ENCODE measurements at places on chromosomes 16 and 17.

DNA sequence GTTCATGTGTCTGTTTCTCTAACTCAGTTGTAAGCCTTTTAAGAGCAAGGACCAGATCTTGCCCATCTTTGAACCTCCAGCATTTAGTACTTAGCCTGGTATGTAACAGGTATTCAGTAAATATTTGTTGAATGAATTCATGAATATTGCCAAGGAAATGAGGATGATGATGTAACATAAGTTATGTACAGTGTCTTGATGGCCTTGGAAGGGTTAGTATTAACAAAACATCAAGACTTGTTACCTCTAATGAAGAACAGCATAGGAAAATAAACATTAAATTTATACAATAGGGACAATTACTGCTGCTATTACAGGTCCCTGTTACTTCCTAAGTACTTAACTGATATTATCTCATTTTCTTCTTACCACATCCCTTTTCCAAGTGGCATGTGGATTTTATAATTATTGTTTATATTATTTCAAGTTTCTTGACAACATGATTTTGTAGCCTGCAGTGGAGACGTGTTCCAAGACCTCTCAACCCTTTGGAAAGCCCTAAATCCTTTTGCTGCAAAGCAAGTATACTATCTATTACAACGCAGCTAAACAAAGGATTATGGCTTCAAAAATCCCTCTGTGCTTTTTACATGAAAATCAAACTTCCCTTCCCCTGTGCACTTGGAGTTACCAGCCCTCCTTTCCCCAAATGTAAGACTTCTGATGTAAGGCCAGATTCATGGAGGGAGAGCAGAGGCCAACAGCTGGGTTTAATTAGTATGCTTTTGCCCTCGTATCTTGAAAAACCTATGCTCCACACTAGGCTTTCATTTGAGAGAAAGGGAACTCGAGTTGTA, 77.4 kb upstream of the SMIM36 start:
- no peak for DNase-seq

GRCh38 chr17:47738178-47738577, 5.1 kb downstream of the TBX21 start:
- no peak for DNase-seq

- no peak for DNase-seq
Observed at GRCh38 chr16:54538276-54538675, 251.7 kb upstream of the IRX3 start.

- no peak for DNase-seq
Observed at GRCh38 chr17:10623737-10624338, 33.3 kb downstream of the MYH3 start.

- DNase-seq = no peak
Observed at GRCh38 chr16:27149986-27150385, 53.3 kb upstream of the KDM8 start.

DNA sequence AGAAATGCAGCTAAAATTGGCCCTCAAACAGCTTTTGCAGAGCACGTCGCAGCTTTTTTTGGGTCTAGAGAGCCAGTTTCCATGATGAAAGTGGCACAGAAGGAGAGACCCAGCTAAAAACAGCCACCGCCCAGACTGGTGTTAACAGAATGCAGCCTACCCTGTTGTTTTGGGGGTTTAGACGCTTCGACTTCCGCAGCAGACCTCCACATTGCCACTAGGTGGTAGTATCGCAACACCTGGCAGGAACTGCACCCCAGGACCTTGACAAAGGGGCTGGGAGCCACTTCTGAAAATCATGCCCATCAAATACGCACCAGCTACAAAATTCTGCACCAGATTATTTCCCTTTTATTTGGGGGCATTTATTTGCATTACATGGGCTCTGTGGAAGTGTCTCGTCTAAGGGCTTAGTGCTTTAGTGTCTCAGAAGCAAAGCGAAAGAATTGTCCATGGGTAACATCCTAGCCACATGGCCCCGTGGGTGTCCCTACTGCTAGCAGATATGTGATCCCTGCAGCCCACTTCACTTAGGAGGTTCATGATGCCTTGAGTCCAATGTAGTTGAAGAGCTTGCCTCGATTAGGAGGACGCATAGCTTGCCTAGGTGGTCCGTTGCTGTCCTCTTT, 167.1 kb downstream of the HAPSTR1 start:
- no peak for DNase-seq

GRCh38 chr16:56923481-56924091, 8.4 kb upstream of the HERPUD1 start:
- no peak for DNase-seq

- DNase-seq = no peak
Observed at GRCh38 chr16:56672761-56673536, 3.3 kb downstream of the MT1H start.

GRCh38 chr16:80948886-80949493, 57.7 kb downstream of the CMC2 start:
- no peak for DNase-seq

DNA sequence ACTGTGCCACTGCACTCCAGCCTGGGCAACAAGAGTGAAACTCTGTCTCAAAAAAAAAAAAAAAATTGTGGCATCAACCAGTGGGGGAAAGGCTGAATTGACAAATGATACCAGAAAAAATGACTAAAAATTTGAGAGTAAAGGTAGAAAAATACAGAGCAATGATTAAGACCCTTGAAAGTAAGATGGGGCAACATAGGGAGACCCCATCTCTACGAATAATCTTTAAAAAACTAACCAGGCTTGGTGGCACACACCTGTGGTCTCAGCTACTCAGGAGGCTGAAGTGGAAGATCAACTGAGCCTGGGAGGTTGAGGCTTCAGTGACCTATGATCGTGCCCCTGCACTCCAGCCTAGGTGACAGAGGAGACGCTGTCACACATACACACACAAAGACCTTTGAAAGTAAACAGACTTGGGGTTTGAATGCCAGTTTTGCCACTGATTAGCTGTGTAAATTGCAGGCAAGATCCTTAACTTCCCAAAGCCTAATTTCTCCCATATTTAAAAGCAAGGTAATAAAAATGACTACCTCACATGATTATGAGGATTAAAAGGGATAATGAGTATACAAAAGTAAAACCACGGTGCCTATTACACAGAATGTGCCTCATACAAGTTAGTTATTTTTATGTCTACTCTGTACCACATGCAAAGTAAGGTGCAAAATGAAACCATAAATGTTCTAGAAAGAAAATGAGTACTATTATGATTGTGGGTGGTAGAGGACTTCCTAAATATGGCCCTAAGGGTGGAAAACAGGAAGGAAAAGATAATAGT, 21.7 kb upstream of the PAFAH1B1 start:
- DNase-seq = no peak

GRCh38 chr17:3894911-3895343, 2.1 kb upstream of the CAMKK1 start:
- DNase-seq = no peak

DNA sequence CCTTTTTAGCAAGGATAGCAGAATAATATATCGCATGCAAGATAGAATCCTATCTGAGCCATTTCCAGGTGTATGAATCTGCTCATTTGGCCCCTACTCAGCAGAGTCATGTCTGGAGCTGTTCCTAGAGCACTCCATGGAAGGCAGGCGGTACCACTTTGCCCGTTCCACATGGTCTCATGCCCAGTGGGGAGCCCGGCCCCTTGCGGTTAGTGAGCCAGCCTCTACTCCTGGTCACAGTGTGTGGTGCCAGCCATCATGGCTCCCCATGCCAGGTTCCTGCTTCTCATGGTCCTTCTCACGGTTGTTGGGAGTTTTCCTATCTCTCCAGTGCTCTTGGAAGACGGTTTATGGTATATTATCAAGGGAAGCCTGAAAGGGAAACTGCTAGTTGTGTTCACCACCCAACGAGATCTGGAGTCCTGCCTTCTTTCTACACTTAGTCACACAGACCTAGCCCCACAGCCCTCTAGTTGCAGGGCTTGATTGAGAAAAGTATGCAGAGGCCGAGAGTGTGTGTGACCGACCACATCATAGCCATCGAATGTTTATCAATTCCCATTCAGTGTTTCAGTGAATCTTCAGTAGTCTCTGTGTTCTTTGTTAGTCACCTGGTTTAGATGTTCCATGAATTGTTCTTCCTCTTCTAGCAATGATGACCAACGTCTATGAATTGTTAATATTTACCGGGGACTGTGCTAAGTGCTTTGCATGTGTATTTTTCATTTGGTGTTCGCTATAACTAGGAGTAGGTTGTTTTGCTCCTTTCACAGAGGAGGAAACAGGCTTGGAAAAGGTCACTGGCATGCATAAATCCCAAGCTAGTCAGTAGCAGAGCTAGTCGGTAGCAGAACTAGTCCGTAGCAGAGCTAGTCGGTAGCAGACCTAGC, 9.6 kb downstream of the JPT2 start:
- no peak for DNase-seq

GRCh38 chr17:34398990-34399389, 36.0 kb upstream of the CCL1 start:
- DNase-seq = no peak
